ENCODE measurements at places on chromosomes 12 and 14.

- no peak for DNase-seq
Observed at GRCh38 chr14:54574528-54574927, 7.6 kb downstream of the SAMD4A start.

DNA sequence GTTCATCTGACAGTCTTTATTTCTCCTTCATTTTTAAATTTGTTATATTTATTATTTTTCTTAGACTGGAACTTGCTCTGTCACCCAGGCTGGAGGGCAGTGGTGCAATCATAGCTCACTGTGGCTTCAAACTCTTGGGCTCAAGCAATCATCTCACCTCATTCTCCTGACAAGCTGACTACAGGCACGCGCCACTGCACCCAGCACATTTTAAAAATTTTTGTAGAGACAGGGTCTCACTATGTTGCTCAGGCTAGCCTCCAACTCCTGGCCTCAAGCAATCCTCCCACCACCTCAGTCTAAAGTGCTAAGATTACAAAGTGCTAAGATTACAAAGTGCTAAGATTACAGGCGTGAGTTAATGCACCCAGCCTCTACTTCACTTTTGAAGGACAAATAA lies 96.6 kb downstream of the RALGAPA1 start:
- DNase-seq, result no peak

DNA sequence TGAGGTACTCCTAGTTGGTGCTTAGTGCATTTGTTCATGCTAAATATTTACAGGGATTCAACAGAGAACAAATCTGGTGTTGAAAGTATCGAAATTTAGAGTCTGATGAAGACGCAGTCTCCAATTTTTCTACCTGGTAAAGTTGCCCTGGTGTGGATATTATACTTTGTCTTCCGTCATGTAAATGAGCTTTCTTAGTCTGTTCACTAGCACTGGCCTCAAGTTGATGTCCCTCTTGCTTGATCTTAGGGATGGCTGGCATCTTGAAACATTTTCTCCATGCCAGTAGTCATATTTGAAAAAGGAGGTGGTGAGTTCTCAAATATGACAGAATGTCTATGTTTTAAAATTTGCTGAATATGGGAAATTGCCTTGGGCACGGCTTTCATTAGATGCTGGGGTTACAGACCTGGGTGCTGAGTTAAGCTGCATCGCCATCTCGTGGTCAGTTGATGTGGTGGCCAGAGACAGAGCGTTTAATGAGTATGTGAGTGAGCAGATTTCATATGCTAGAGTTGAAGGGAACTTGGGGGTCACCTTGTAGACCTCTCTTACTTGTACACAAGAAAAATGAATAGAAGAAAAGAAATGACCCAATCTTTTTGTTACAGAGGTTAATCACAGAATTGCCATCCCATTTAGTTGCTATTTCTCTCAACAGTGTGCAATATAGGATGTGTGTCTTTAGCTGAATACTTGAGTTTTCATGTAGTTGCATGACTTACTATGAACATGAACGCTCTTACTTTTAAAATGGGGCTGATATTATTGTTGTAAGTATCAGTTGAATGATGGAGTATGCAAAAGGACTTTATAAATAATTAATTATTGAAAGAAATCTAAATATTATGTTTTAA lies 172.8 kb upstream of the DCN start:
- DNase-seq, result no peak

- no peak for DNase-seq
Observed at GRCh38 chr14:34620839-34621238, 9.1 kb downstream of the SNX6 start.

GRCh38 chr12:71405884-71406283 lies 33.7 kb upstream of the LGR5 start:
- DNase-seq, result no peak

GRCh38 chr12:60539592-60539991 lies 943.8 kb downstream of the SLC16A7 start:
- no peak for DNase-seq

DNA sequence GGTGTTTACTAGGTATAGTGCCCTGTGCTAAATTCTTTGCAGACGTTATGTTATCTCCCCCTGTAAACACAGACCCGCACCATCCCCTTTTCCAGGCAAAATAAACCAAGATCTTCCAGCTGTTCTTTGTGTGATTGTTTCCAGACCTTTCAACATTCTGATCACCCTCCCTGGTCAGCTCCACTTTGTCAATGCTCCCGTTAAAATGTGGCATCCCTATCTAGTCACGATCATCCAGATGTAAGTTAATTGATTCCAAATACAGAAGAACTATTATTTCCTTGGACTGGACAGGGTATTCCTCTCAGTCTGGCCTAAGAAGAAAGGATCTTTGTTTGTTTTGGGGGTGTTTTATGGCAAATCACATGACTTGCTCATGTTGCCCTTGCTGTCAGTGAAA lies 127.6 kb upstream of the ARID2 start:
- no peak for DNase-seq

GRCh38 chr12:56129942-56130495 lies 2.0 kb downstream of the ESYT1 start:
- no peak for DNase-seq

DNA sequence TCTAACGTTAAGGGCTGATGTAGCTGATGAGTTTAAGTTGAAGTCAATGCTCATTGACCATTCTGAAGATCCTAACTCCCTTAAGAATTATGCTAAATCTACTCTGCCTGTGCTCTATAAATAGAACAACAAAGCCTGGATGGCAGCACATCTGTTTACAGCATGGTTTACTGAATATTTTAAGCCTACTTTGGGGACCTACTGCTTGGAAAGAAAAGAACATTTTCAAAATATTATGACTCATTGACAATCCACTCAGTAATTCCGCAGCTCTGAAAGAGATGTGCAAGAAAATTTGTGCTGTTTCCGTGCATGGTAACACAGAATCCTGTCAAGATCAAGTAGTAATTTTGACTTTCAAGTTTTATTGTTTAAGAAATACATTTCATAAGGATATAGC lies 35.0 kb upstream of the NAV3 start:
- DNase-seq, result no peak

GRCh38 chr12:47882781-47883546 lies 21.8 kb downstream of the VDR start:
- DNase-seq, result no peak

DNA sequence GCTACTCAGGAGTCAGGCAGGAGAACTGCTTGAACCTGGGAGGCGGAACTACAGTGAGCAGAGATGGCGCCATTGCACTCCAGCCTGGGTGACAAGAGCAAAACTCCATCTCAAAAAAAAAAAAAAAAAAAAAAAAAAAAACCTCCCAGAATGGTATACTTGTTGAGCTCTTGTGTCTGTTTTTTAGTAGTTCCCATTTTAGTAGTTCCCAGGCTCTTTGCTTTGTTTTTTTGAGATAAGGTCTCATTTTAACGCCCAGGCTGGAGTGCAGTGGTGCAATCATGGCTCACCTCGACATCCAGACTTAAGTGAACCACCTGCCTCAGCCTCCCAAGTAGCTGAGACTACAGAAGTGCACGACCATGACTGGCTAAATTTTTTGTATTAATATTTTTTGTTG lies 13.4 kb downstream of the ATXN2 start:
- DNase-seq, result no peak

GRCh38 chr12:22733756-22734155 lies 108.8 kb downstream of the ETNK1 start:
- no peak for DNase-seq

DNA sequence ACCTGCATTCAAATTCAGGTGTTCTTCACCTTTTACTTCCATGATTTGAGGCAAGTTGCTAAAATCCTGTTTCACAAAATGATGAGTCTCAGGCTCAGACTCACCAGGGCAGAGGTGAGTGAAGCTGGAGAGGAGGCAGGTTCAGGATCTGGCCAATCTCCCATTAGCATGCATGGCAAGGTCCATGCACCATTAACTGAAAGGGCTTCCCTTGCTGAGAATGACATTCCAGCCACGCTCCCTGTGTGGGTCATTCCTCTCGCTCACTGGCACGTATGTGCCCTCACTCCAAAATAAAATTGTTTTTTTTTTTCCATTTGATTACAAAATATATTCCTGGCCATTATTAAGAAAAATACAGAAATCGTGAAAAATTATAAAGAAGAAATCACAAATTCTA lies 257.6 kb downstream of the C12orf75 start:
- no peak for DNase-seq

Data from stimulated activated CD8-positive, alpha-beta memory T cell treated with anti-CD3 and anti-CD28 coated beads, Interleukin-2, amount 100 ng/mL, for 1 hour (primary cell).